GM23248 (cell line): ENCODE measurements at places on chromosomes 6 and 20. TPM values are rescaled to one million over a fixed set of nuclear protein-coding genes. Genes with fewer than 3 reads are reported as not detected.

- H3K27ac ChIP-seq: peak overlapping the region; percentile 64
- no peaks in the 10 kb centered on the region for H3K27me3 ChIP-seq
- no peak overlapping the region for H3K4me3 ChIP-seq
- H3K36me3 ChIP-seq: no peaks in the 10 kb centered on the region
- peak; percentile 90 for DNase-seq
Observed at GRCh38 chr20:4076671-4077070, 61.3 kb upstream of the RNF24 start.

Gene ZKSCAN8
- total RNA-seq: 12.0 and 13.2 TPM in 2 replicates

DNA sequence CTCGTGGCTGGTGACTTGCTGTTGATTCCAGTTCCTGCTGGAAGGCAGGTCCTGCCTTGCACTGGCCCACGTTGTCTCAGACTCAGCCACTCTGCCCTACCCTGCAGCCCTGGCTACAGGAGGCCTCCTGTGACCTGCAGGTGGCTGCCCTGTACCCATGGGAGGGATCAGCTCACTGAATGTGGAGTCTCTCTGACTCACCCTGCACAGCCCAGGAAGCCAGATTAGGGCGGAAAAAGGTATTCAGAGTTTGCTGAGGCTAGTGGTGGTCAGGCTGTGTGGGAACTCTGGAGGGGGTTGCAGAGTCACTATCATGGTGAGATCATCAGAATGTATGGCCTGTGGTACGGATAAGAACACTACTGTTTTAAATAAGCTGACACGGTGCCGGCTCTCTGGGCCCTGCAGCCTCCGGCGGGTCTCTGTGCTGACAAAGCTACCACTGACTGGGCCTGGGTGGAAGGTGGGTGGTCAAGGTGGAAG, 24.7 kb upstream of the PYGB start:
- H3K27me3 ChIP-seq: no peaks in the 10 kb centered on the region
- H3K27ac ChIP-seq: peak overlapping the region; percentile 76
- H3K4me1 ChIP-seq: peaks cover 21% of the 10 kb centered on the region
- H3K4me3 ChIP-seq: no peak overlapping the region
- H3K36me3 ChIP-seq: no peaks in the 10 kb centered on the region
- DNase-seq: peak; percentile 95

Gene CTCFL
- total RNA-seq: not detected in 2 replicates

GRCh38 chr6:14658886-14659561, 541.5 kb downstream of the CD83 start:
- no peaks in the 10 kb centered on the region for H3K27me3 ChIP-seq
- no peaks in the 10 kb centered on the region for H3K36me3 ChIP-seq
- H3K27ac ChIP-seq: no peak overlapping the region
- H3K4me3 ChIP-seq: no peak overlapping the region
- no peaks in the 10 kb centered on the region for H3K4me1 ChIP-seq

GRCh38 chr6:156657296-156657695, 119.9 kb upstream of the ARID1B start:
- peaks cover 27% of the 10 kb centered on the region for H3K4me1 ChIP-seq
- H3K27me3 ChIP-seq: 0 out of 2 replicates have a peak, but pooled peaks cover 5% of the 10 kb centered on the region
- no peak overlapping the region for H3K27ac ChIP-seq
- H3K36me3 ChIP-seq: no peaks in the 10 kb centered on the region
- no peak overlapping the region for H3K4me3 ChIP-seq

Gene C20orf202
- total RNA-seq: not detected in 2 replicates

GRCh38 chr20:20795119-20795518, 82.7 kb upstream of the RALGAPA2 start:
- H3K36me3 ChIP-seq: no peaks in the 10 kb centered on the region
- H3K27ac ChIP-seq: no peak overlapping the region
- H3K27me3 ChIP-seq: no peaks in the 10 kb centered on the region
- H3K4me3 ChIP-seq: no peak overlapping the region
- no peaks in the 10 kb centered on the region for H3K4me1 ChIP-seq

- no peaks in the 10 kb centered on the region for H3K27me3 ChIP-seq
- H3K36me3 ChIP-seq: no peaks in the 10 kb centered on the region
- DNase-seq: peak; percentile 59
Observed at GRCh38 chr6:138971601-138972000, 16.5 kb downstream of the REPS1 start.

Gene FGD2
- not detected in 2 replicates for total RNA-seq

GRCh38 chr6:112634376-112634775, 287.2 kb downstream of the RFPL4B start:
- no peak overlapping the region for H3K4me3 ChIP-seq
- no peaks in the 10 kb centered on the region for H3K36me3 ChIP-seq
- H3K4me1 ChIP-seq: peaks cover 16% of the 10 kb centered on the region
- H3K27ac ChIP-seq: no peak overlapping the region
- peak; percentile 23 for DNase-seq

GRCh38 chr6:106064756-106065155, 21.4 kb upstream of the PRDM1 start:
- H3K36me3 ChIP-seq: no peaks in the 10 kb centered on the region
- H3K27me3 ChIP-seq: no peaks in the 10 kb centered on the region
- peaks cover 21% of the 10 kb centered on the region for H3K4me1 ChIP-seq
- no peak overlapping the region for H3K4me3 ChIP-seq
- DNase-seq: peak; percentile 68
- H3K27ac ChIP-seq: no peak overlapping the region

- peak overlapping the region; percentile 83; the same call in 1 of the 2 replicates for H3K27ac ChIP-seq
- no peaks in the 10 kb centered on the region for H3K36me3 ChIP-seq
- H3K4me3 ChIP-seq: peak overlapping the region; percentile 77
- peaks cover 34% of the 10 kb centered on the region for H3K4me1 ChIP-seq
- H3K27me3 ChIP-seq: no peaks in the 10 kb centered on the region
Observed at GRCh38 chr6:143061597-143062385, 1.1 kb downstream of the AIG1 start.
